ENCODE measurements at places on chromosomes 12 and 14. TPM values are rescaled to one million over a fixed set of nuclear protein-coding genes. Genes with fewer than 3 reads are reported as not detected.

The IL22 gene
- 0.38 TPM for total RNA-seq

DNA sequence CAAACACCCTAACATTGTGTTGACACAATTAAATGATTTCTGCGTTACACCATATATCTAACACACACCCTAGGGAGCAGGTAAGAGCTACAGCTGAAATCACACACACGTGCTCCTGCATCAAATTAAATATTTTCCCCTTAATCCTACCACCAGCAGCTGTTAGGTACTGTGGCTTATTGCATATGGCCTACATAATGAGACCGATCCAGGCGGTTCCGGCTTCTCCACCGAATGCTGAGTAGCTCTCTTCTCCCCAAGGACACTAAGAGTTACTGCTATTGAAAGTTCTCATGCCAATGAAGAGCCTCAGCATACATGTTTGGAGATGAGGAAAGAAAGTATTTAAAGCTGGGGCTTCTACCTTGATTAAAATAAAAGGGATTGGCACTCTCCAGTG is 472.2 kb upstream of the STXBP6 start:
- no peaks in the 10 kb centered on the region for H3K27me3 ChIP-seq
- H3K36me3 ChIP-seq = no peaks in the 10 kb centered on the region
- DNase-seq = no peak
- no peaks in the 10 kb centered on the region for H3K4me1 ChIP-seq
- no peak overlapping the region for H3K4me3 ChIP-seq

The ABCD2 gene
- total RNA-seq = 0.71 TPM

The NINJ2 gene
- 11.8 TPM for total RNA-seq

- H3K27ac ChIP-seq = no peak overlapping the region
- H3K4me3 ChIP-seq = no peak overlapping the region
- no peaks in the 10 kb centered on the region for H3K27me3 ChIP-seq
- no peaks in the 10 kb centered on the region for H3K36me3 ChIP-seq
- no peaks in the 10 kb centered on the region for H3K4me1 ChIP-seq
These were observed 138.8 kb upstream of the HMGA2 start for GRCh38 chr12:65685514-65685913.

DNA sequence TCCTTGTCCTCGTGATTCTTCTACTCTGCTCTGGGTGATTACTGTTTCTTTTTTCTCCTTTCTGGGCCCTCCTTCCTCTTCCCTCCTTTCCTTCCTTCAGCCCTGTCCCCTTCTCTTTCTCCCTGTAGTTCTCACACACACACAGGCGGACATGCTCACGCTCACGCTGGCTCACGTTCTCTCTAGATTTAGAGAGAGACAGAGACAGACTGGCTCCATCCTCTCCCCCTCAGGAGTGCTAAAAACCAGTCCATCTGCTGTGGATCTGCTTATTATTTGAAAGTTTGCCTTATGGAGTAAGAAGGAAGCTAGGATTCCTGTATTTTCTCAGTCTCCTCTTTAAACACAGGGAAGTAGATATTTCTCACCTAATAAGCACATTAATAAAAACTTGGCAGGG is 48.1 kb downstream of the KCNA1 start:
- no peaks in the 10 kb centered on the region for H3K36me3 ChIP-seq
- DNase-seq = no peak
- H3K4me3 ChIP-seq = no peak overlapping the region
- no peak overlapping the region for H3K27ac ChIP-seq
- H3K4me1 ChIP-seq = no peaks in the 10 kb centered on the region

DNA sequence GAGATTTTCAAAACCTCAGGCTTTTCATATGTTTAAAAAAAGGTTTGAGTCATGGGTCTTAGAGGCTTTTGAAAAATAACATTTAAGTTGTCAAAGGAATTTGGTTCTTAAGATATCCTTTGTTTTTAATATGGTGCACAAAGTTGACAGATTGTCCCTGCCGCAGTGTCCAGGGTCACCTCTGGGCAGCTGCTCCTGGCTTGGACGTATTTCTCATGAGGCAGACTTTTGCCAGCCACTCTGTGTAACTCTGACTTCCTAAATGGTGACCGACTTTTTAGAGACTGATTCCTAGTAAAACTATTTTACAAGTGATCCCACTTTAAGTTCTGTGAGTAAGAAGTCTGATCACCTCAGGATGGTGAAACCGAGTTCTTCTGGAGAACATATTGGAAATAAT is 27.5 kb downstream of the XRCC3 start:
- DNase-seq = no peak
- H3K27me3 ChIP-seq = no peaks in the 10 kb centered on the region
- H3K4me3 ChIP-seq = no peak overlapping the region
- H3K36me3 ChIP-seq = peaks cover 59% of the 10 kb centered on the region
- H3K27ac ChIP-seq = no peak overlapping the region

The CYP46A1 gene
- 0.14 TPM for total RNA-seq

The SERPINA10 gene
- total RNA-seq = 0.05 TPM

DNA sequence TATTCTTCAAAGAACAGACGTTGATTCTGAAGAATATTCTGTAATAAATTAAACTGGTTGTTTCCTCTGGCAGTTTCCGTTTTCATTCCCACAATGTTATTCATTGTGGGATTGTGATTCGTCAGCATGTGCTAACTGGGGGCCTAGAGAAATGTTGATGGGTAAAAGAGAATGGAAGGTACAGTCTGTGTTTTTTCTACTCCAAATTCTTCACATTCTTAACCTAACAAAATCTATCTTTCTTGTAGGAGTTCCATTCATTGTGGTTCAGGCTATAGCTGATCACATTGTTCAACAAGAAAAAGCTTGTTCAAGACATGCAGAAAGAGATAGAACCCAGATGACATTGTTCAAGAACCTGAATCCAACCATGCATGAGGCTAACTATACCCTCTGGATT is 5.9 kb downstream of the CD163 start:
- H3K4me3 ChIP-seq = no peak overlapping the region
- DNase-seq = no peak
- H3K27ac ChIP-seq = no peak overlapping the region
- no peaks in the 10 kb centered on the region for H3K27me3 ChIP-seq
- no peaks in the 10 kb centered on the region for H3K36me3 ChIP-seq
